ENCODE measurements at places on chromosomes 6 and 20.

- no peak for DNase-seq
These were observed 278.5 kb downstream of the KHDC1L start for GRCh38 chr6:72946774-72947173.

DNA sequence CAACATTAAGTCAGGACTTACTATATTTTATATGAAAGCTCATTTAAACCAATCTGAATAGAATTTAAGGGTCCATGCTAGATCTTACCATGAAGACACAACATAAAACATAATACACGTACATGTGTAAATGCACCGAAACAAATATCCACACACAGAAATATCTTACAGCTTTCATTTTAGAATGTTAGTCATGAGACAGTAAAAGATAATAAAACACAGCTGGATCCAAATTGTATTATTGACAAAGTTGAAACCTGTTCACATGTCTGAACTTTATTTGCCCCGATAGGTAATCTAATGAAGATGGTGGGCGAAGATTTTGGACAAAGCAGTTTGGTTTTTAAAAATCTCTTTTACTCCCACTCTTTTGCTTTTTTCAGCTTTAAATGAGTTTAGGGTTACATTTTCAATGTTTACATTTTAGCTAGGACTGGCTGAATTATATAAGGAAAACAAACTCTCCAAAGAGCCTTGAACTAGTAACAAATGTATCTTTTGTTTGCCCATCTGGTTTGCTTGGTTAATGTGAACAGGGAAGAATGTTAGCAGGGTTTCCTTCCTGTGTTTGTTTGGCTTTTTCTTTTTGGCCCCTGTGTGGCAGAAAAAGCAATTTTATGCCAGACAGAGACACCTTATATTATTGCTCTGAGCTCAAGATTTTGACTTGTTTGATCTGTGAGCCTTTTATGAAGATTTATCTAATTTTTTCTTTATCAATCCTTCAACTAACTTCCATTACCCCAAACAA is 5.1 kb upstream of the TMEM181 start:
- no peak for DNase-seq

GRCh38 chr20:47493175-47493962 is 8.3 kb upstream of the NCOA3 start:
- DNase-seq = peak; percentile 37

DNA sequence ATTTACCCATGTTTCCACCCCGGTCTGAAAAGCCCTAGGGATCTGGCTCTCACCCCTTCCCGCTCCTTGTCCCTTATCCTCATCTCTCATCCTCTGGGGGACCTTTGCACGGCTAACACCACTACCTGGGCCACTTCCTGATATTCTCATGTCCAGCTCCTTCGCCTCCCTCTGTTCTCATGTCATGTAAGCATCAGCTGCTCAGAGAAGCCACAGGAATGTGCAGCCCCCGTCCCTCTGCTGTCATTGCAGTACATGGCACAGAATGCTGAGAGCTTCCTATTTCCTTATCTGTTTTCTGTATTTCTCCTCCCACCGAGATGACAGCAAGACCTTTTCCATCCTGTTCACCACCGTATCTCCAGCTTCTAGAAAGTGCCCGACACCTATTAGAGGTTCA is 102.4 kb downstream of the MTHFD1L start:
- no peak for DNase-seq

GRCh38 chr6:15533379-15534026 is 129.3 kb downstream of the DTNBP1 start:
- no peak for DNase-seq

Data from CD4-positive, alpha-beta T cell treated with Interferon gamma for 1 hour (primary cell).